ENCODE measurements at places on chromosomes 6 and 20.

- DNase-seq, result no peak
Measured at GRCh38 chr6:156555116-156555515, 222.1 kb upstream of the ARID1B start.

DNA sequence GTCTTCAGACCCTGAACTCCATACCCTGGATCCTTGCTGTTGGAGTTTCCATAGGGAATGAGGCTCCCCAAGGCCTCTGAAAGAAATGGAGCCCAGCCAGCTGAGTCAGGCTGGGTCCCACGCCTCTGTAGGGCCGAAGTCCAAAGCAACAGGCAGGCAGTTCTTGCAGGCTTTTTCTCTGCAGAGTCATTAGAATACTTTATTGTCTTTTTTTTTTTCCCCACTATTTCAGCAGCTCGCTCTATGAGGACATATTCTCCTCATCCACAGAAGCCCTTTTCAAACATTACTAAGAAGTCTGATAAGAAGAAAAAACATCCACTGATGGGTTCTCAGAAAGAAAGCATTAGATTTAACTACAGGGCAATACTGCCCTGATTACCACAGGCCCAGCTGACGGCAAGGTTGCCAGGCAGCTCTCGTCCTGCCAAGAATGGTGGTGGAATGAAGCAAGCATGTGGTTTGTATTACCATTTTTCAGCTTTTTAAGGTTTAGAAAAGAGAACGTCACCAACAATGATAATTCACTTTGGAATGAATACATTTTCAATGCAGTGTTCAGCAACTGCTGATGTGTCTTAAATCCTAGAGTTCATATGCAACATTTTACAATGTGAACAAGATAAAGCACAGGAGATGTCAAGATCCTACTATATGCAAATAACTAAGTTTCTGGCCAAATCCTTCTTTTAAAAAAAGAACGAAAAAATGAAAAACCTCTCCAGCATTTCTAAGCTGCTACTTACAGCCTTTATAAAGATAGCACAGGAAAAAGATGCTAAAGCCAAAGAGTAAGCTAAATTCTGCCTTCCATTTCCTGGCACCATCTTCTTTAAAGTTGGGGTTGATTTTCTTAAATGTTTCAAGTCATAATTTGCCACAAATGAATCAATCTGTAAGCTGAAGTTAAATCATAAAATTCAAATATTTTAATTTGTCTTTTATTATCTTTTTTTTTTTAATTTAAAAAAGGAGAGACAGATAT, 223.6 kb upstream of the CITED2 start:
- no peak for DNase-seq

GRCh38 chr6:97129106-97129505, 153.9 kb downstream of the MMS22L start:
- DNase-seq, result no peak

DNA sequence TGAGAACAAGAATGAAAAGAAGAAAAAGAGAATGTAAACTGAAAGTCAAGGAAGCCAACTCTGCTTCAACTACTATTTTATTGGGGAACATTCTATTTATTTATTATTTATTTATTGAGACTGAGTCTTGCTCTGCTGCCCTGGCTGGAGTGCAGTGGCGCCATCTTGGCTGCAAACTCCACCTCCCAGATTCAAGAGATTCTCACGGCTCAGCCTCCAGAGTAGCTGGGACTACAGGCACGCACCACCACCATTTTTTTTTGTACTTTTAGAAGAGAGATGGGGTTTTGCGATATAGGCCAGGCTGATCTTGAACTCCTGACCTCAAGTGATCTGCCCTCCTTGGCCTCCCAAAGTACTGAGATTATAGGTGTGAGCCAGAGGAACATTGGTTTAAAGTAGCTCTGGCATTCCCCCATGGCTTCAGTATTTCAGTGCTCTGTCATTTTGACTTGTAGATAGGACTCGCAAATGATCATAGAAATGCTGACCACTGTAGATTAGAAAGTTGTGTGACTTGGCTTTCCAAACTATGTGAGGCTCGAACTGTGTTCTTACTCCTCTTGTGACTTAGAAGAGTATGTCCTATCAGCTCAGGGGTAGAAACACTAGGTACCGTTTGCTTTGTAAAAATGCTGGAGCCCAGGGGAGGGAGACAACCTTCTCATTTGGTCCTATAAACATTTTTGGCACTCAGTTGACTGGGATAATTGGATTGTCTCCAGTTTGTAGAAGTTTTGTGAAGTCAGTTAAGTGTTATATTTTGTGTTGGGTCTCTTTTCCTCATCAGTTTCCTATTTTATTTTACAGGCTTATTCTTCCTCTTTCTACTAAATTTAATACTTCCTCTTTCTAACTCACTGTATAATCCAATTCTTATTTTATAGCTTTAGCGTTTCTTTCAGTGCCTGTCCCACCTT, 544.9 kb upstream of the CITED2 start:
- no peak for DNase-seq

DNA sequence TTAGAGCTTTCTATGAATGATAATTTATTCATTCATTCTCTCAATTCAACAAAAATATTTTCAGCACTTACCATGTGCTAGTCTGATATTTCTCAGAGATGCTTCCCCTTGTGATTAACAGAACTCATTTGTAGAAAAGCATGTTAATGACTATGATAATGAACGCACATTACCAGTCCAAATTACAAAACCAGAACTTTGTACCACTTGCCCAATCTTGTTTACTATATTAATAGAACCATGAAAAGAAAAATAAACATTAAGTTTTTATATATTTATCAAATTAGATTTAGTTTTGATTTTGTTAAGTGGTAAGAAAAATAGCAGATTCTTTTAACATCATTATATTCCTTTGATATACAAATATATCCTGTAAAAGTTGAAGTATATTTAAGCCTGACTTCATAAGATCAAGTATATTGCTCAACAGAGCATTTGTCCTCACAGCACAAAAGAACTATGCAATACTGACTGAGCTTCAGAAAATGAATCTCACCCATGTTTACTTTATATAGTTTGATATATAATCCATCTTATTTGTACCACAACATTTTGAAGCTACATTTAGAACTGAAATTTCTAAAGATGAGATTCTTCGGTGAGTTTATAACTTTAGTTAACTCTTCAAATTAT, 48.9 kb downstream of the TMEM244 start:
- DNase-seq, result no peak

GRCh38 chr20:34085544-34086040, 26.5 kb downstream of the EIF2S2 start:
- no peak for DNase-seq

- DNase-seq, result no peak
Measured at GRCh38 chr6:158312672-158313397, 570 bp downstream of the TULP4 start.

GRCh38 chr20:62396367-62397239, 9.7 kb downstream of the RPS21 start:
- DNase-seq, result no peak

DNA sequence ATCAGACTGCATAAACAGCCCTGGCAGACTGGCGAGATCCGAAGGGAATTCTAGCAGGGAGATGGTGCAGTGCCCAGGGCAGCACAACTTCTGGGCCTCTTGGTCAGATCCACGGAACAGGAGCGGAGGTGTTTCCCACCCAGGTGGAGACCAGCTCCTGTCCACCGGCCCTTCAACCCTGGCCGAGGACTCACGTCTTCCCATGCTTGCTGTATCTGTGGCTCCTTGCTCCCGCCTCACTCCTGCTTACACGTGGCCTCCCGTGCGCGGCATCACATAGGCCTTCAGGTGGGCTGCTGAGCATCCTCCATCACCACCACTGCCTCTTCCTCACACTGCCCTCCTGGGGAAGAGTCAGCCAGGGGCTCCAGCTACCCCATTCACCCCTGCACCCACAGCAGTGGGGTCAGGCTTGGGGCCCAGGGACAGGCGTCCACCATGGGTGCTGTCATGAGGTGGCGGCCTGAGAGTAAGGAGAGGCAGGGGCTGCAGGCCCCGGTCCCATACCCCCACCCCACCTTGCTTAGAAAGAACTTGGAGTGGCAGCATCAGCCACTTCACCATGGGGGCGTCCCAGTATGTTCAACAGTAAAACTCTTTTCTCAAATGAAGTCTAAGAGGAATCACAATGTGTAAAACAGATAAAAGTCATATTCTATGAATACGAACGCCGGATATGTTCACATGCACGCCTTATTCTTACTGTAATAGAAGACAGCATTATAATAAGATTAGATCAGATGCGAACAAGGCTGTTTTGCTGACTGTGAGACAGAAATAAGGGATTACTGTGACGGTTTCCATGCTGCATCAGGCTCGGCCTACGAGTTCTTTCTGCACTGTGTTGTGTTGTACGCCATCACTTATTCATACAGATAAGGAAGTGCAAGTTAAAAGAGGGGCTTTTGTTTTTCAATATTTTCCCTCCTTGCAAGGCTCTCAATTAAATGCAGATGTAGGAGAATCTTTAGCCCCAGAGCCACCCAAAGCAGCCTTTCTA, 165.4 kb downstream of the GRM4 start:
- no peak for DNase-seq

DNA sequence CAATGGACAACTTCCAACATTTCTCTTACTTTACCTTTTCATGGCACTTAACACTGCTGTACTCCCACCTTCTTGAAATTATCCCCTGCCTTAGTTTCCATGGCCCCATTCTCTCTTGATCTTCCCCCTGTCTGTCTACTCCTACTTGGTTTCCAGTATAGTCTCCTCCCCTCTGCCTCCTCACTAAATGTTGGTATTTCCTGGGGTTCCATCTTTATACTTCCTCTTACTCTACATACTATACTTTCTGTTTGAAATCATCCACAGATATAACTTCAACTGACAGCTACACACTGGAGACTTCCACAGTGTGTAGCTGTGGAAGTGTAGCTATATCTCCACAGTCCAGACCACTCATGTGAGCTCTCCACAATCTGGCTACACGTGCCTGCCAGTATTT, 13.5 kb downstream of the ZHX3 start:
- no peak for DNase-seq

- no peak for DNase-seq
Measured at GRCh38 chr6:101402622-101403031, 9.1 kb downstream of the GRIK2 start.

- no peak for DNase-seq
Measured at GRCh38 chr6:30091577-30092381, 16.2 kb upstream of the RNF39 start.

DNA sequence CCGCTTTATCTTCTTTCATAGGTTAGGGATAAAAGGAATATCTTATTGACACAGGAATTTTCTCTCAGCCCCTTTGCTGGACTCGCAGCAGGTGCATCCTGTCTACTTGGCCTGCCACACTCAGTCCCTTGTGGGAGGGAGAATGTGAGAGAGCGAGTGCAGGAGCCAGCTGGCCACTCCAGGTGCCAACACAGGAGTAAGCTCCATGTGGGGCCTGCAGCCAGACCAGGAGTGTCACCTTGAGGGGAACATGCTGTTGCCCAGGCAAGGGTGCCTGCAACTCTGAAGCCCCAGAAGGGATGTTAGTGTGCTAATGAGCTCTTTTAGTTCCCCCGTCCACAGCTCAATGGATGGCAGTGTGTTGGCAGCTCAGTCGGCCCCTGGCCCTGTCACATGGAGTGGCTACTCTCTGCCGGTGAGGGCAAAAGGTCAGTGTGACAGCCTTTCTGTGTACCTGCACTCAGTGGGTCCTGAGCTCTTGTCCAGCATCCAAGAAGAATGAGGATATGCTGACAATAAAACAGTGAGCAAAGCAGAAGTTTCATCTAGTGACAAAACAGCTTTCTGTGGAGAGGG, 57.1 kb downstream of the CRYBG1 start:
- no peak for DNase-seq

GRCh38 chr20:48777005-48777404, 50.8 kb downstream of the PREX1 start:
- no peak for DNase-seq

DNA sequence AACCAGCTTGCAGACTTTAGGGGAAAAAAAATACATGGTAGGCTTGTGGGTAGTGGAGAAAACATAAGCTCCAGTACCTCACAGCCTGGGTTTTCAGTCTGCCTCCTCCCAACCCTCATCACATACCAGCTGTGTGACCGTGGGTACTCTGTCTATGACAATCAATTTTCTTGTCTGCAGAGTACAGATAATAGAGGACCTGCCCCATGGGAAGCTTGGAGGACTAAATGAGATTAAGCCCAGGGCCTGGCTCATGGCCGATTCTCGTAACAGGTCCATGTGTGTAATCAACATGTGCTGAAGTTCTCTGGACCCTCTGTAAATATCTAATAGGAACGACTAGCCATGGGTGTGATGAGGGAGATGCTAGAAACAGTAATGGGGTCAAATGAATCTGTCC, 34.0 kb downstream of the NT5E start:
- no peak for DNase-seq

DNA sequence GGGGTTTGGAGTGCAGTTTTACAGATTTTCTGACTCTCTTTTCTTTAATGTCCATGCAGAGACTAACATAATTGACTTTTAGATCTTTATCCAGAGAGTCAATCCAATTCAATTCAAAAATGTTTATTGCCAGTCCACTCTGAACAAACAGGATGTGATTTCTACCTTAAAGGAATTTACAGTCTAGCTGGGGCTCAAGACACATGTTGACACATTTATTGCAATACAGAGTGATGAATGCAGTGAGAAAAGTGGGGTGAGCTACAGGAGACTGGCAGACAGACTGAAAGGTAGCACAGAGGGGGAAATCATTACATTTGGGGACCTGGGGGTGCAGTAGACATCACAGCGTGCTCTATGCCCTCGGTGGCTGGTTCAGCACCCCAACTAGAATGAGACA, 193.9 kb downstream of the SLC24A3 start:
- DNase-seq, result no peak

DNA sequence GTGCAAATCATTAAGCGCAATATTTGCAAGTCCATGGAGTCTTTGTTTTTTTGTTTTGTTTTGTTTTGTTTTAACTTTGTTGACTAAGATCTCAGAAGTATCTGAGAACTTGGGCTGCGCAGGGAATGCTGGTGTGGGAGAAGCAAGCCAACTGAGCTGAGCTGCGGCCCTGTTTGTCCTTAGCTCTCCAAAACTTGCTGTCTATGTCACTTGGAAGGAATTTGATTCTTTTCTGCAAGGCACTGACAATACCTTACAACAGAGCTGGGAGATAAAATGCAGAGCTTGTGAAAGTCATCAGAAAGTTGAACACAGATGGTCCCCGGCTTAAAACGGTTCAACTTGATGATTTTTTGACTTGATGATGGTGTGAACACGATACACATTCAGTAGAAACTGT, 5.4 kb downstream of the SLC22A23 start:
- DNase-seq, result no peak

DNA sequence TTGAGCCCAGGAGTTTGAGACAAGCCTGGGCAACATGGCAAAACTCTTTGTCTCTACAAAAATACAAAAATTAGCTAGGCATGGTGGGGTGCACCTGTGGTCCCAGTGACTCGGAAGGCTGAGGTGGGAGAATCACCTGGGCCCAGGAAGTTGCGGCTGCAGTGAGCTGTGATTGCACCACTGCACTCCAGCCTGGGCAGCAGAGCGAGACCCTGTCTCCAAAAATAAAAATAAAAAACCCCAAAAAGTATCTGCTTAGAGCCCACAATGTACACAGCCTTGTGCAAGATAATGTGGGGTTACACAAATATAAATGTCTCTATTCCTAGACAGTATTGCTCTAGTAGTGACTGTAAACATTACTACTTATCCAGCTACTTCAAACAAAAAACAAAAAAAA, 5.9 kb downstream of the ESF1 start:
- no peak for DNase-seq
